ENCODE measurements at places on chromosomes 11 and 22.

- no peak for DNase-seq
These were observed 129.5 kb downstream of the MAML2 start for GRCh38 chr11:96213500-96213899.

DNA sequence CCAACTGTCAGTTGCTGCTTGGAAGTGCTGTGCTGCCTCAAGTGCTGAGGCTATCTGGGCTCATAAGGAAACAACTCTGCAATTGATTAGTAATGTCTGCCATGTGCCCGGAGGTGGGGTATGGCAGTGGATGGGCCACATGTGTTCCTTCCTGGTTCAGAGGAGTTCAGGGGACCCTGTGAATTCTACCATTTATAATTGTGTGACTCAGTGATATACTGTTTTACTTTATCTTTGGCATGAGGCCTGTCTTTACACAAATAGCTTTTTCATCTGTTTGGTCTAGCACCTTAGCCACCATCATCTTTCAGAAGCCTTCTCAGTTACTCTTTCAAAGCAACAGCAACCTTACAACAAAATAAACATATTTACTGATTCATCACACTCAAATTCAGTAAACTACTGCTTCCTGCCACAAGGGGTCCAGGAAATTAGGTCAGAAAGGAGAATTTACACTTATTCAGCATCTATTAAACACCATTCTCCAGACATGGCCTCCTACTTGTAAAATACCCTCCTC lies 20.9 kb downstream of the DKK3 start:
- DNase-seq = no peak

GRCh38 chr22:48366056-48366455 lies 1461.6 kb downstream of the BRD1 start:
- no peak for DNase-seq

GRCh38 chr11:69840371-69841169 lies 21.4 kb upstream of the FGF3 start:
- no peak for DNase-seq

DNA sequence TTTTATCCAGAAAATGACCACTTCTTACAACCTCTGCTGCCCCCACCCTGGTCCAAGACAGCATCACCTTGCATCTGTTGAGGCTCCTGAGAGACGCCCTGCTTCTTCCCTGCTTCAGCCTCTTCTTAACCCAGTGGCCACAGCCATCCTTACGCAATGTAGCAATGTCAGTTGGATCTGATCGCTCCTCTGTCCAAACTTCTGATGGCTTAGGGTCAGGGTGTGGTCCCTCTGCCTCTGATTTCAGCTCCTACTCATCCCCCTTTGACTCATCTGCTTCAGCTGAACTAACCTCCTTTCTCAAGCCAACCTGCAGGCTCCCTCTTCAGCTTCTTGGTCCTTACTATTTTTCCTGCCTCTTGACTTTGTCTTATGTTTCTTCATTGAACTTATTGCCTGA lies 280.8 kb downstream of the KIRREL3 start:
- DNase-seq = no peak

GRCh38 chr11:58739725-58740430 lies 8.1 kb upstream of the GLYAT start:
- no peak for DNase-seq

DNA sequence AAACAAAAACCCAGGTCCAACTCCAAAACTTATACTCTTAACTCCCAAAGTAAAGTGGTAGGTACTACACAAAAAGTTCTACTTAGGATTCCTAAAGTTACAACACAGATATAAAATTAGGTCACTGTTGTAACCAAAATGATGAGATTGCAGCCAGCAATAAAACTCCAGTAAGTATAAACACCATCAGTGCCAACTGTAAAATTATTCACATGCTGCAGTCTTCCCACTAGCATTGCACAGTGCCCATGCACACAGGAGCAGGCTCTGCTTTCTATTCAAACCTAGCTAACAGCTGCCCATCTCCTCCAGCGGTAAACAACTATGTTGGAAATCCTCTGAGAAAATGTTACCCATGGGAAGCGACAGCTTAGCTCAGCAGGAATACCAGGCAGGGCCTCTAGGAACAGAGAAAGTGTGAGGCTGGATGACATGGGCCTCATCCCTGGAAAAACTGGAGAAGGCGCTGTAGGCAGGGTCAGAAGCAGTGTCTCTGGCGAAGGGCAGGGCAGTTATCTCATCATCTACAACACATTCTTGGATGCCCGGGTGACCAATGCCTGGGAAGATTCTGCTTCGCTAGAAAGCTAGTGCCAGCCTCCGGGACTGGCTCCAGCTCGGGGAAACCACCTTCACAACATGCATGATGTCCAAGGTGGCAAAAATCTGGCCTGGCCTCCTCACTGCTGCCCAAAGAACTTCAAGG lies 9.1 kb downstream of the CPT1A start:
- DNase-seq = no peak

DNA sequence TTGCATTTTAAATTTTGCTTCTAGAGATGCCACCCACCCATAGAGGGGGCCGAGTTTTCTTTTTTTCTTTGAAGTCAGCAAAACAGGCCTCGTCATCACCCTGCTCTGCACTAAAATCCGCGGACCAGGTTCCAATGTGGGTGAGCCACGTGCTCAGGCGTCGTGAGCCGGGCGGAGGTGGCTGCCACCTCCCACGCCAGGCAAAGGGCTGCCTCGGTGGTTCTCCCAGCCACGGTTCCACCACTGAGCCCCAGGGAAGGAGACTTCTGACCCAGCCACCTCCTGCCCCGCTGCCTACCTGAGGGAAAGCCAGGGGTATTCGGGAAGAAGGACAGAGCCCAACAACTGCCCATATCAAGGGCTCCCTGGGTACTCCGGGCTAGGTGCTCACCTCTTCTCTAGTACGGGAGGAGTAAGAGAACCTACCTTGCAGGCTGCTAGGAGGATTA lies 45.3 kb downstream of the MN1 start:
- DNase-seq = no peak

- DNase-seq = no peak
These were observed 83.6 kb downstream of the CLPB start for GRCh38 chr11:72350752-72351151.

GRCh38 chr11:36672815-36673450 lies 74.9 kb upstream of the RAG2 start:
- no peak for DNase-seq

GRCh38 chr22:38569972-38570778 lies at the start of gene DMC1:
Gene DMC1 (minus strand): TSS chr22:38570183. CDS start chr22:38568256, 1,927 bp downstream.
- DNase-seq = peak; percentile 94

DNA sequence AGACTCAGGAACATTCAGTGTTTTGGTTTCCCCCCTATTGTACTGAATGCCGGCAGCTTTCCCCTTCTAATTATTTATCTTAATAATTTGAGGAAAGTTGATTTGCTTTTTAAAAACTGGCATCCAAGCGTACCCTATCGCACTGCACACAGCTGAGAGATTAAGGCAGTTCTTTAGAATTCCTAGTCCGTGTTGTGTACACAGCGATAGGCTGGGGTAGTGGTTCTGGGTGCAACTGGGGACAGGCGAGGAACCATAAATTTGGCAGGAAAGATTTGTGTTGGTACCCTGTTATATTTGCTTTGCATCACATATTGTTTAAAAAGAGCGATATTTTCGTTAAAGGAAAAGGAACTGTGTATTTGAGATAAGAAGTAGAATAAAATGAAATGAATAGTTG lies 39.2 kb downstream of the PTPRJ start:
- DNase-seq = no peak

DNA sequence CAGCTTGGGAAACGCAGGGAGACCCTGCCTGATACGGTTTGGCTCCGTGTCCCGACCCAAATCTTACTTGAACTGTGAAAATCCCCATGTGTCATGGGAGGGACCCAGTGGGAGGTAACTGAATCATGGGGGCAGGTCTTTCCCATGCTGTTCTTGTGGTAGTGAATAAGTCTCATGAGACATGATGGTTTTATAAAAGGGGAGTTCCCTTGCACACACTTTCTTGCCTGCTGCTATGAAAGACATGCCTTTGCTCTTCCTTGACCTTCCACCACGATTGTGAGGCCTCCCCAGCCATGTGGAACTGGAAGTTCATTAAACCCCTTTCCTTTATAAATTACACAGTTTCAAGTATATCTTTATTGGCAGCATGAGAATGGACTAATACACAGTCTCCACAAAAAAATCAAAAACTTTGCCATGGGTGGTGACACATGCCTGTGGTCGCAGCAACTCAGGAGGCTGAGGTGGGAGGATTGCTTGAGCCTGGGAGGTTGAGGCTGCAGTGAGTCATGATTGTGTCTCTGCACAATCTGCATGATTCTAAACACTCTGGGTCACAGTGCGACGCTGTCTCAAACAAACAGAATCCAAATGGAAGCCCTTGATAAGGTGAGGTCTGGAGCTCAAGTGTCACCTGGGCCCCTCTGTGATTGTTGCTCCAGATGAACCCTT lies 34.9 kb downstream of the SYN3 start:
- no peak for DNase-seq

DNA sequence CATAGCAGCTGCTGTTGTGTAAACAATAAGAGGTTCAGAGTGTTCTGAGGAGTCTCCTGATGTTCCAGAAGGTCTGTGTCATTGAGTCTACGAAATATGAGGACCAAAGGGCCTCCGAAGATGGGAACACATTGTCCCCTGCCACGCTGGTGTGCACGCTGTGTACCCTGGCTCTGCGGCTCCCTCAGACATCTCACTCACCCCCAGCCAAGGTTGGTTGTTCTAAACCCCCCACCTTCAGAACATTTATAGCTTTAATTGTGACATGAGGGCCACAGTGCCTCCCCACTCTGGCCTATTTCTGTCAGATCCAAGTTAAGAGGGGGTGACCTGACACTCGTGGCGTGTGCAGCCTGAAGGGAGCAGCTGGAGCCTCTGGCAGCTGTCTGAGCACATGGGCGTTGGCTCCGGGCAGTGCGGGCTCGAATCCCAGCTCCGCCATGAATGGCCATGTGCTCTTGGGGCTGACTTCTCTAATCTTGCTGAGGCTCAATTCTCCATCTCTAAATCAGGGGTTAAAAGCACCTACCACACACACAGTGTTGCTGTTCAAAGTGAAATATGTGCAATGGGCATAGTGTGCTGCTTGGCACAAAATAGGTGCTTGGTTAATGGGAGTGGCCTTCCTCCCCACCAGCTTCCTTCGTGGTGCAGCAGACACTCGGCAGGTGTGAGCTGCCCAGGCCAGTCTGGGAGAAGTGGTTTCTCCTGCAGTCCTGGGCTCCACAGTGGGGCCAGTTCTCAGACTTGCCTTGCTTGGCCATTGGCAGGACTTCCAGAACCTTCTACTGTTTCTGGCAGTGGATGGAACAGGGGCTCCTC lies 39.7 kb upstream of the MICAL2 start:
- no peak for DNase-seq

GRCh38 chr11:121927097-121927785 lies 188.8 kb downstream of the BLID start:
- no peak for DNase-seq

DNA sequence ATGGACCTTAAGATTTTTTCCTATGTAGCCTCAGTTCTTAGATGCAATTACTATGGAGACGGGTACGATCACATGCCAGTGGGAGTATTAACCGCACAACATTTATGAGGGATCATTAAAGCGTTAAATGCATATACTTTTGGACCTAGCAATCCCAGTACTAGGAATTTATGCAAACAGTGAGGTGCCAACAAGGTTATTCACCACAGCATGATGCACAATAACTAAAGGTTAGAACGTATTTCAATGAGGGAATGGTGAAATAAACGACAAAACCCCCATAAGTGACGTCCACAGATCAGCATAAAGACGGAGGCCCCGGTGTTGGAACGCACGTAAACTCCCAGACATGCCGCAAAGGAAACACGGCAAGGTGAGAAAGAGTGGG lies 539 bp downstream of the SIRT3 start:
- no peak for DNase-seq

- no peak for DNase-seq
These were observed 71.3 kb downstream of the BCR start for GRCh38 chr22:23251445-23252093.

DNA sequence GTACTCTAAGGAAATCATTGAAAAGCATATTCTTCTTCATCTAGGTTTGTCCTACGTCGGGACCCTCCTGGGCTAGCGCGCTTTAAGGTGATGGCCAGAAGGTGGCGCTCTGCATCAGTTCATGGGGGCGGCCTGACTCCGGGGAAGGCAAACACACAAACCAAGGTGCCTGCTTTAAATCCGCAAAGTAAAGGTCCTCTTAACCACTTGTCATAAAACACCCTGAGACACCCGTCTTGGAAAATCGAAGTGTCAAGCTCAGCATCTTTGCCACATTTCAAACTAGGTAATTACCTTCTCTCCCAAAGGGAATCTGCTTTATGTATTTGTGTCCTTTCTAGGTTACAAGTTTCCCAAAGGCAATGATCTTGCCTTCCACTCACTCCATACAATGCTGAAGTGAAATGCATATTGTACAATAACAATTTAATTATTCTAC lies 33.9 kb downstream of the LMO2 start:
- peak; percentile 63 for DNase-seq

DNA sequence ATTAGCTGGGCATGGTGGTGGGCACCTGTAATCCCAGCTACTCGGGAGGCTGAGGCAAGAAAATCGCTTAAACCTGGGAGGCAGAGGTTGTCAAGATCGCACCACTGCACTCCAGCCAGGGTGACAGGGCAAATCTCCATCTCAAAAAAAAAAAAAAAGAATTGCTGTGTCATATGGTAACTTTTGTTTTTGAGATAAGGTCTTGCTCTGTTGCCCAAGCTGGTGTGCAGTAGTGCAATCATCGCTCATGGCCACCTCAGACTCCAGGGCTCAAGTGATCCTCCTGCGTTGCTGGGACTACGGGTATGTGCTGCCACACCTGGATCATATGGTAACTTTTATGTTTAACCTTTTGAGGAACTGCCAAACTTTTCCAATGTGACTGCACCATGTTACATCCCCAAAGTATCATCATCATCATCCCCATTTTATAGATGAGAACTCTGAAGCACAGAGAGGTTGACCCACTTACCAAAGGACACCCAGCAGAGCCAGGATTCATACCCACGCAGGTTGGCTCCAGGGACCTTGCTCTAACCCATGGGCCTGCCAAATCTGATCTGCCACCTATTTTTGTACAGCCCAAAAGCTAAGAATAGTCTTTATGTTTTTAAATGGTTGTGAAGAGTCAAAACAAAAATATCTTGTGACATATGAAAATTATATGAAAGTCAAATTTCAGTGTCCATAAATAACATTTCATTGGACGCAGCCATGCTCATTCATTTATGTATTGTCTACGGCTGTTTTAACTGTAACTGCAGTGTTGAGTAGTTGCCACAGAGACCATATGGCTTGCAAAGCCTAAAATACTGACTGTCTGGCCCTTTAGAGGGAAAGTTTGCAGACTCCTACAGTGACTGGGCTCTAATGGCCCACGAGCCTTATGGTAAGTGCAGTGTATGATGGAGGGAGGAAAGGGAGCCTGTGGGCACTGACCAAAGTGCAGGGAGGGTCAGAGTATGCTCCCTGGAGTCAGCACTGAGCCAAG lies 45.3 kb downstream of the GDPD5 start:
- DNase-seq = no peak

GRCh38 chr11:72369743-72370142 lies 64.6 kb downstream of the CLPB start:
- no peak for DNase-seq

Data from NCI-H1092 (cell line).